ENCODE measurements at places on chromosomes 2 and 18.

- no peak for DNase-seq
Observed at GRCh38 chr2:218184331-218184730, 17.6 kb upstream of the CXCR1 start.

DNA sequence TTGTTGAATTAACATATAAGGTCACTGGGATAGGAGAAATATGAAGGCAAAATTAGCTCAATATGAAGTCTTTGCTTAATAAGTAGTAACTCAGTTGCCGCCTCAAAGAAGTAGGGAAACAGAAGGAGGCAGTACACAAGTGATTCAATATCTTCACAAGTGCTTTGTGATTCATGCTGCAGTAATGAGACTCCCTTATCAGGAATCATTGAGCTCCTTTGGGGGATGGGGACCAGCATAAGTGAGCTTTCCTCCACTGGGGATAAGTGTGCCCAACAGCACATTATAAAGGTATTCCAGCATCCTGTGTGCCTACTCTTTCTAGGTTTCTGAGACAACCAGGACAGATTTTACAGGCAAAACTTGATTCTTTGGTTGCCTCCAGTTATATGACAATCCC lies 323.4 kb upstream of the UBE2E3 start:
- no peak for DNase-seq

DNA sequence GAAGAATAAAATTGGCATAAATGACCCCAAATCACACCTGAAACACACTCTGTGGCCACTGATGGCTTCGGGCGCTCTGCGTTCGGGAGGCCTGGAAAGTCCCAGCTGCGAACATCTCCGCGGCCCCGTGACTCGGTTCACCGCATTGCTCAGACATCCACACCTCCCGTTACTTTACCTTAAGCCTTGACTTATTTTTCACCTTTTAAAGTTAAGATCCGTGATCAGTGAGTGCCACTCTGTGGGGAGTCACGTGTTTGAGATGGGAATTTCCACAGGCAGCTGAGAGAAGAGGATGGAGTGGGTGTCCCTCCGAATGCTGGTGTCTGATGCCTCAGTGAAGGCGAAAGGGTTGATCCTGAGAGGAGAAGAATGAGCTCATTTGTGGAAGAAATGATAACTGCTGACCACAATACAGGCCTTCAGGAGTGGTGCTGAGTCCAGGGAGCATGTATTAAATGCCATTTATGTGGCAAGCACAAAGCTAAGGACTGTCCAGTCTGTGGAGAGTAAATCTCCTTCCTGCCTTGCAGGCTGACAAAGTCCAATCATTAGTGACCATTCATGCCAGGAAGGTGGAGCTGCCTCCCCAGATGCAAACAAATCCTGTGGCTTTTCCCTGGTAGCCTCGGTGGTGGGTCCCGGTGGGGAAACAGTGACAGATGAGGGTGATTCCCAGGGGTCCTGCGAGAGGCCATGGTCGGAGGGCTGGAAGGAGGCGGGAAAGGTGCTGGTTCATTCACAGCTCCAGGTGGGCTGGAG lies 168.8 kb downstream of the RTP5 start:
- no peak for DNase-seq

GRCh38 chr2:88080545-88080944 lies 12.9 kb downstream of the SMYD1 start:
- no peak for DNase-seq

- no peak for DNase-seq
Observed at GRCh38 chr18:69935319-69936190, 12.1 kb downstream of the CD226 start.

- DNase-seq = no peak
Observed at GRCh38 chr2:217947383-217948350, 55.1 kb downstream of the TNS1 start.

DNA sequence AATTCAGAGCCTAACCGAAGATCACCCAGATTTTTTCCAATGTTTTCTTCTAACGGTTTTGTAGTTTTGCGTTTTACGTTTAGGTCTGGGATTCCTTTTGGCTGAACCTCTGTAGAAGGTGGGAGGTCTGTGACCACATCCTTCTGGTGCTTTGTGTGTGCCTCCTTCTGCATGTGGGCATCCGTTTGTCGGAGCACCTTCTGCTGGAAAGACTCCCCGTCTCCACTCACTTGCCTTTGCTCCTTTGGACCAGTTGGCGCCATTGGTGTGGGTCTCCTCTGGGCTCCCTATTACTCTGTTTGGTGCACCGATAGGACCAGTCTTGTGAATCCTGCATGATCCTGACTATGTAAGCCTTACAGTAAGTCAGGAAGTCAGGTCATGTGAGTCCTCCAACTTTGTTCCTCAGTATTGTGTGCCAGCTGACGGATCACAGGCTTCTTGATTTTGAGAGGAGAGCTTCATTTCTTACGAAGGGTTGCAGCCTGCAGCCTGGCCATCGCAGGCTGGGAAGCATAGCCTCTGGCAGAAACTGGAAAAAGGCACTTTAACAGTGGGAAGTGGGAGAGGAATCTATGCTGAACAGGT lies 13.6 kb downstream of the AQP12A start:
- DNase-seq = no peak

- no peak for DNase-seq
Observed at GRCh38 chr2:129935118-129935517, 44.3 kb upstream of the RAB6C start.

DNA sequence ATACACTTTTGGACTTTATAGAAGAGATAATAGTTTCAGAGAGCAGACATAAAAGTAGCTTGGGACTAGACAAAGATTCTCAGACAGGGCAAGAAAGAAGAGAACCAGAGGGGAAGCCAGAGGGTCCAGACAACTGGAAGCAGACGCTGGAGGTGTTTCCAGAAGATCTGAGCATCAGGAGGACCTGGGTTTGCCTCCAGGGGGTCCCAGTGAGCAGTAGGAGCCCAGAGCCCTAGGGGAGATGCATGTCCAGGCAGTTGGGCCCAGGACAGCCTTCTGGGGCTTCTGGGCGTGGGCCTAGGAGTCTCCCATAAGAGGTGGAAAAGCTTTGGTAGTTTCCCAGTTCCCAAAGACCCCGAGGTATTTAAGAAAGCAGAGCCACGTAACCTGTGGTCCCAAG lies 251.2 kb upstream of the ID2 start:
- DNase-seq = no peak

DNA sequence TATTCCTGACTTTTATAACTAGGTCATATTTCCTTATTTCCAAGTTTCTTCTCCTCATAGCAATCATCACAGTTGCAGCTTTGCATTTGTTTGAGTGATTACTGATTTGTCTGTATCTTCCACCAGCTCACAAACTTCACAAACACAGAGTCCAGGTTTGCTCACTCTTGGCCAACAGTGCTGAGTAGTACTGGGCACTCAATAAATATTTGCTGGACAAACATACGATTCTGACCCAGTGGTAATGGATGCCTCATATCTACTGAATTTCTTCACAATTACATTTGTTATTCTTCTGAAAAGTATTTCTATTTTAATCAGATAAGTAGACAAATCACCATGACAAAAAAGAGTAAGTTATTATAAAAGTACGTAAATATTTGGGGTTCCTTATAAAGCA lies 516.3 kb downstream of the TDRD15 start:
- DNase-seq = no peak

DNA sequence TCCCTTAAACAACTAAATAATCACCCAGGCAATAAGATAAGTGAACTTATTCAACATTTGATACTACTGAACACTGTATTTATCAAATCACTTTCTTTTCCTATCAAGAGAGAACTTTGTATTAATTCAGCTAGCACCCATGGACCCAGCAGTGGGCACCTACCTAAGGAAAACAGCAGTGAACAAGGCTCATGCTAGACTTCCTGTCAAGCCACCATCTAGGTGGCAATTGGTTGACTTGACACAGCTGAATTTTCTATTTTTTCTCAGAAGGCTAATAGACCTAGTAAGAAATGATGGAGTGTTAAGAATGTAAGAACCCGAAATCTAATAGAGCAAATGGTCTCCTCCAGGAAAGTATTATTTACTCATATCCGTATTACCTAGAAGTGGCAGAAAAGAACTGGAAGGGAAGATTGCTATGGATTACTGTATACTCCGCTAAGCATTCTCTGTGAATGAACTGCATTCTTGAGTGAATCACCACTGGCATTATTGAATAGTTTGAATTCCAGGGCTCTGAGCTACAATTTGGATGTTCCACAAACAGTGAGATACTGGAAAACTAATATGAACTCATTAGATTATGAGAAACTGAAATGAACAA lies 988.2 kb upstream of the CDH2 start:
- no peak for DNase-seq

DNA sequence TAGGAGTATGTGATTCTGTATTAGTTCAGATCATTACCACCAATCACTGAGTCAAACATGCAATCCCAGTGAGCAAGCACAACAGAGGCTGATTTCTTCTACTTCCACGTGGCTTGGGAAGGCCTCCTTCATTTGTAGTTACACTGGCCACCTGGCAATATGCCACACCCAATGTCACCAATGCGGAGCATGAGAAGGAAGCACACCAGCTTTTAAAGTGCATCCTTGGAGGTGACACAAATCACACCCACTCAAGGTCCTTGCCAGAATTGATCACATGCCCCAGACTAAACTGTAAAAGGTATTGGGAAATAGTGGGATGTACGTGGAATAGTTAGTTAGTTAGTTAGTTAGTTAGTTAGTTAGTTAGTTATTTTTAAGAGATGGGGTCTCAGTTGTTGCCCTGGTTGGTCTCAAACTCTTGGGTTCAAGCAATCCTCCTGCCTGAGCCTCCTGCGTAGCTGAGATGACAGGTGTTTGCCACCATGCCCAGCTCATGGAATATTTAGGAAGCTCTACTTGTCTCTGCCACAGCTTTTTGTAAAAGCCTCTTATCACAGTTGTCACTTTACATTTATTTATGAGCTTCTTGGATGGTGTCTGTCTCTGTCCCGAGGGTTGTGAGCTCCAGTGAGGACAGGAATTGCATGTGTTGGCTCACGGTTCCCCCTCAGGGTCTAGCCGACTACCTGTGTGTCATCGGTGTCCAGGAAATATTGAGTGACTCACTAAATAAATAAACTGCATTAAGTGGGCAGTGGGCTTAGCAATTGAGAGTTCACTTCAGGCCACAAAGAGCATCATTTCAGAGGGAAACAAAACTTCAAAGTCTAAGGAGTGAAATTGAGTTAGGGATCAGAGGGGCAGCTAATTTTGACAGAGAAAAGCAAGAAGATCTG lies 28.1 kb upstream of the CAB39 start:
- DNase-seq = no peak

DNA sequence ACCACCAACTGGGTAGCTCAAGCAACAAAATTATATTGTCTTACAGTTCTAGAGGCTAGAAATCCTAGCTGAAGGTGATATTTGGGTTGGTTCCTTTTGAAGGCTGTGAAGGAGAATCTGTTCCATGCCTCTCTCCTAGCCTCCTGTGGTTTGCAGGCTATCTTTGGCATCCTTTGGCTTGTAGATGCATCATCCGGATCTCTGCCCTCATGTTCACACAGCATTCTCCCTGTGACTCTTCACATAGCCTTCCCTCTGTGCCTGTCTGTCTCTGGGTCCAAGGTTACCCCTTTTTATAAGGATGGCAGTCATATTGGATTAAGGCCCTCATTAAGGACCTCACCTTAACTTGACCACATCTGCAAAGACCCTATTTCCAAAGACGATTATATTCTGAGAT lies 78.6 kb upstream of the MAP3K20 start:
- no peak for DNase-seq

DNA sequence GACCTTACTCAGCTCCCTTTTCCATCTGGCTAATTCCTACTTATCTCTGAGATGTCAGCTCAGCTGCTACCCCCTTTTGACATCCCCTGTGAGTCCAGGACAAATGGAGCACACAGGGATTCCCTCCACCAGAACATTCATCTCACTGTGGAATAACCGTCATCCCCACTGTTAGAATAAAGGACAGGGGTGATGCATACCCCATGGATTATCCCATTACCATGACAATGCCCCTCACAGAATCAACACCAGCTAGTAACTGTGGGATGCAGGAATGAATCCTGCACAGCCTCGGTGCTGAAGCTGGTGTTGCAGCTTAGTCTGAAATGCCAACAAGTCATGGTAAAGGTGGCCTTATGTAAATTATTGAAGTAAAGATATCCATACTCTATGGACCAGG lies 624.8 kb upstream of the RAB6C start:
- DNase-seq = no peak

- DNase-seq = no peak
Observed at GRCh38 chr18:80191264-80191663, 56.0 kb downstream of the PARD6G start.

DNA sequence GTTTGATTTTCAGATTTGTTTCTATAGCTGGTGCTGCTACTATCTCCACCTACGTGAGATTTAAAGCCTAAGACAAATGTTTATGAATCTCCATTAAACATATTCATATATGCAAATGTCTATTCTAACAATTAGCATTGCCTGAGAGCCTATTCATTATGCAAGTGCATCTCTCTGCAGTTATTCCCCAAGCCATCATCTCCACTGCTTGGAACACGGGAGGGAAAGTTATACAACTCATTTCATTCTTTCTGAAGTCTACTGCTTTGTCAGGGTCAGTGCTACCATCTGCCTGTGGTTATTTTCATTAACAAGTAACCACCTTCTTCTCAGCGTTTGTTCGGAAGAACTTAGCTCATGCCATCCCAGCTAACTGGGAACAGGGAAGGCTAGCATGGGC lies 188.8 kb upstream of the REV1 start:
- DNase-seq = no peak

DNA sequence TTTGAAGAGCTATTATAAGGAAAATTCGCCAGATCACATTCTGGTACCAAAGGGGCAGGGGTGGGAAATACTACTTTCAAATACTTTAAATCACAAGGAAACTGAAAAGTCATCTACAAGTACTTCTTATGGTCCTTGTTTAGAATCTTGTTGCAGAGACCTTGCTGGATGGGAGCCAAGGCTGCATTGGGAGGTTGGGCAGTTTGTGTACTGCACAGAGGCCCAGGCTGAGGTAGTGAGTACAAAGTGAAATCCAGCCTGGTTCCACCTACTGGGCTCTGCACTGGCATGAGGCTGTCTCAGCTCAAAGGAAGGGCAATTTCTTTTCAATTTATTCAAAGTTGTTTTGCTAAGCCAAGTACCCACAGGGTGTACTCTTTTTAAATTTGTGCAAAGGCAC lies 140.3 kb upstream of the DLX2 start:
- no peak for DNase-seq

DNA sequence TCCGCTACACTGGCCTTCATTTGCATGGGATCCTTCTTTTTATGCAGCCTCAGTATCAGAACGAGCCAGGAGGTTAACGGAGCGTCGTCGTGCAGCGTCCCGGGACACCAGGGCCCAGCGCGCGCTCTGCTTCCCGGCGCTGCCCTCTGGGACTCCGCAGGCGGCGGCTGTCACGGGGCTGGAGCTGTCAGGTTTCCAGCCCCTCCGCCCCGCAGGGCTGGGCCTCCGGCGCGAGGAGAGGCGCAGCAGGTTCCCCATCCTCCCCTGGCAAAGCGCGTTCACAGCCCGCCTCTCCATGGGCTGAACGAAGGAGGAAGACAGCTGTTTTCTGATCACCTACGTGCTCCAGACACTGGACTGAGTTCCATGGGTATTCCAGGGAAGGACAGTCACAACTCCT lies 12.5 kb upstream of the PAX8 start:
- DNase-seq = no peak

- DNase-seq = no peak
Observed at GRCh38 chr2:37590119-37590571, 81.3 kb downstream of the CDC42EP3 start.

All from cortex of kidney (tissue), 1 donor.